MG63 (cell line): ENCODE measurements at places on chromosomes 1 and 21.

- DNase-seq = no peak
Measured at GRCh38 chr1:51794260-51794659, 84.3 kb downstream of the NRDC start.

DNA sequence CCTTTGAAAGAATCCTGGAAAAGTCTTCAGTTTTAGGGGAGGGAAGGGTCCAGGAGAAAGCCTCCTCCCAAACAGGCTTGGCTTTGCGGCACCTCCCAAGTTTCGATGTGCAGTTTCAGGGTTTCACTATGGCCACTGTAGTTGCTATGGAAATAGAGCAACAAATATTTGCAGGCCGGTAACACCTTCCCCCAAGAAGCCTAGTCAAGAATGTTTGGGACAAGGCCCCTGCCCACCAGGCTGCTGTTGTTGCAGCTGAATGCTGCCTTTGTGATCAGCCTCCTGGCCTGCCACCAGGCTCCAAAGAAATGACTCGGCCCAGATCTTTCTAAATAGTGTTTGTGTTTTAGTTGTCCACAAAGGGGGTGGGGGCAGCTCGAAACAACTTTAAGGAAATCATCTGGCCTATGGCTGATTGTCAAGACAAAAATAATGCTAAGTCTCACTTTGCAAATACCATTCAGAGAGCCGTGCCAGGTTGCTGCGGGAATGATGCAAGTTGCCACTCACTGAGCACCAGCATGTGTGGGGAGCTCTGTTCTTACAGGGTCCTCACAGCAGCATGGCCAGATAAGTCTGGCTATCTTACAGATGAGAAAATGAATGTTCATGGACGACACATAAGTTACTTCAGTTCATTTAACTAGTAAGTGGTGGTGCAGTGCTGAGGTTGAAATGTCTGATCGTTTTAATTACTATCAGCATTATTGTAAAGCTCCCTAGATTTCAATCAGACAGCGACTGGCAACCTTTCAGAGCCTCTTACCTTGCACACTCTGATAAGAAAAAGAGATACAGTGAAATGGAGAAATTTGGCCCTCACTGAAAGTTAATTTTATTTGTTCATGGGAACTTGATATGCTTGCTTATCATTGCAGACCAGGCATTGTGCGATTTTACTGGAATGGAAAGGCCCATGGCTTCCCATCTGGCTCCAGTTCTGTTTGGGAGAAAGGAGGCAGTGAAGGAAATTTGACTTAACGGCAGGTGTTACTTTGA, 91.2 kb upstream of the JUN start:
- DNase-seq = peak; percentile 61

DNA sequence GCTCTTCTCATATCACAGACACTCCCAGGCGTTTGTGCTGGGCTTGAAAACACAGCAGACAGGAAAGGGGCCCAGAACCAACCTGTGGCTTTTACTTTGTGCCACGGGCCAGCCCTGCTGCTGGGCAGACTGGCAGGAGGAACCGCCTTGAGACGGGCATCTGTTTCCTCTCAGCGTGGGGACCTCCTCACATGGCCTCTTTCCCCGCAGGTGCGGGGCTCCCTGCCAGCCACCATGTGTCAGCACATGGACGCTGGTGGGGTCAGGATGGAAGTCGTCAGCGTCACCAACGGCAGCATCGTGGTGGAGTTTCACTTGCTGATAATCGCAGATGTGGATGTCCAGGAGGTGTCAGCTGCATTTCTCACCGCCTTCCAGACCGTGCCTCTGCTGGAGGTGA, 47.8 kb downstream of the UMODL1 start:
- no peak for DNase-seq

GRCh38 chr1:43493661-43494450, 36.8 kb upstream of the PTPRF start:
- DNase-seq = no peak

- DNase-seq = no peak
Measured at GRCh38 chr1:205287076-205287475, 34.5 kb downstream of the NUAK2 start.

GRCh38 chr1:177511036-177511435, 340.3 kb downstream of the BRINP2 start:
- DNase-seq = peak; percentile 23

GRCh38 chr1:213083112-213083445, 32.0 kb downstream of the RPS6KC1 start:
- DNase-seq = no peak

GRCh38 chr1:20448671-20449071, 37.3 kb downstream of the CAMK2N1 start:
- no peak for DNase-seq

- no peak for DNase-seq
Measured at GRCh38 chr1:158274797-158275196, 14.9 kb upstream of the CD1C start.

DNA sequence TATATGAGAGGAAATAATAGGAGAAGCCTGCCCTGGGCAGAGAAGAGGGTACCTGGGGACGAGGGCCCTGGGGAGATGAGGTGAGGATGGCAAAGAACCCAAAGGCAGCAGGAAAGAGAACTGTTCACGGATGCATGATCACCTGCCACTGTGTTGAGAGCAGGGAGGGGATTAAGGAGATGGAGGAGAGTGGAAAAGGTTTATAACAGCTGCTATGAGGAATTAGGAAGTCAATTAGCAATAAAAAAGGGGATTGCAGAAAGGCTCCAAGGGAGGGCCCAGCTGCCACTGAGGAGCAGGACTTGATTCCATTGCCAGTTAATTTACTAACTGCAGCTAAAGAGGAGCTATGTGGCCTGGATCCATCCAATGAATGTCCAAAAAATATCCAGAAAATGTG, 61.1 kb downstream of the GFI1 start:
- no peak for DNase-seq

GRCh38 chr1:107810291-107810951, 154.6 kb downstream of the VAV3 start:
- no peak for DNase-seq

GRCh38 chr1:4219826-4220225, 319.8 kb upstream of the C1orf174 start:
- no peak for DNase-seq

DNA sequence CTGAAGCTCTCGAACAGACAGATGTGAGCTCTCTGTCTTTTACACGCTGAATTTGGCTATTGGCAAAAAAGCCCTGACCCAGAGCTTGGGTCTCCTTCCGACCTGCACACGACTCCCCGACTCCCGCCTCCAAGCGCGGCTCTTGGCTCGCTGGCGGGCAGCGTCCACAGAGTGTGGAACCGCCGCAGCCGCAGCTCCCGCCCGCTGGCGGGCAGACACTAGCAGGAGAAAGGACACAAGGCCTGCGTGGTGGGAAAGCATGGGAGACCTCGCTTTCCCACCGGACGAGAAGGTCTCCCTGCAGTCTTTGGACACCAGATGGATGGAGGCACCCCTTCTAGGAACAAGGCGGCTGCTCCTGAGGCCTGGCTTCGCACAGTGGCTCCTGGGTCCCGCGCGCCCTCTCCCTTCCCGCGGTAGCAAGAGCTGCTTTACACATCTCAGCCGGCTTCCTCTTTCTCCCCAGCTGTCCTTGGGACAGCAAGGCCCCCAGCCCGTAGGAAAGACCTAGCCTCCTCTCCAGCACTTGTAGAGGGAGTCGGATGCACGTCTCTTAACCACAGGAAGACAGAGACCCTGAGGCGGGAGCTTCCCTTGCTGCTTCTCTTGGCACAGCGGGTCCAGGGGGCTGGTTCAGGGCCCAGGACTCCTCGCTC, 92.1 kb downstream of the PRKAB2 start:
- DNase-seq = no peak

GRCh38 chr1:201570886-201571624, 32.1 kb downstream of the NAV1 start:
- no peak for DNase-seq

DNA sequence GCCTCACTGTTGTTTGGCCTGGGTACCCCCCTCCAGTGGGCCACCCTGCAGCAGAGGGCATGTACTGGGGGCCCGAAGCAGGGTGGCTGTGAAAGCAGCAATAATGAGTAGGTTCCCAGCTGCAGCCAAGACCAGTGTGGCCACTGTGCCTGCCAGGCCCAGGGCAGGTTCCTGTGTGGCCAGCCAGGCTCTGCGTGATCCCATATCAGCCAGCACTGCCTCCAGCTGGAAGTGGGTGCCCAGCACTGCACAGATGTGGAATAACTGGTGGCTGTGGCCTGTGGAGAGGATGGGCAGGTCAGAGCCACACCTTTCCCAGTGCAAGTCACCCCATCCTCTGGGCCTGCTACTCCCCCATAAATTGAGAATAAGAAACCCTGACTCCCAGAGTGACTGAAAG, 2.1 kb downstream of the BGLAP start:
- no peak for DNase-seq

- DNase-seq = no peak
Measured at GRCh38 chr1:198756470-198756869, 117.6 kb downstream of the PTPRC start.
